ENCODE measurements at places on chromosomes 12 and 14. TPM values are rescaled to one million over a fixed set of nuclear protein-coding genes. Genes with fewer than 3 reads are reported as not detected.

The RASSF9 gene
- total RNA-seq, result not detected

The ACOT4 gene
- total RNA-seq, result 2.2 TPM

The HOXC12 gene
- not detected for total RNA-seq

The ADAMTS20 gene
- total RNA-seq, result not detected

The ASIC1 gene
- total RNA-seq, result 17.3 TPM

The KCNH3 gene
- total RNA-seq, result 9.1 TPM

The CLEC4D gene
- not detected for total RNA-seq

The NTF3 gene
- not detected for total RNA-seq

The ASCL1 gene
- total RNA-seq, result not detected

The TROAP gene
- total RNA-seq, result 46.6 TPM

- no peak for DNase-seq
- H3K4me3 ChIP-seq, result no peak overlapping the region
- H3K4me1 ChIP-seq, result no peaks in the 10 kb centered on the region
Measured at GRCh38 chr12:97097734-97098133, 190.7 kb downstream of the NEDD1 start.

DNA sequence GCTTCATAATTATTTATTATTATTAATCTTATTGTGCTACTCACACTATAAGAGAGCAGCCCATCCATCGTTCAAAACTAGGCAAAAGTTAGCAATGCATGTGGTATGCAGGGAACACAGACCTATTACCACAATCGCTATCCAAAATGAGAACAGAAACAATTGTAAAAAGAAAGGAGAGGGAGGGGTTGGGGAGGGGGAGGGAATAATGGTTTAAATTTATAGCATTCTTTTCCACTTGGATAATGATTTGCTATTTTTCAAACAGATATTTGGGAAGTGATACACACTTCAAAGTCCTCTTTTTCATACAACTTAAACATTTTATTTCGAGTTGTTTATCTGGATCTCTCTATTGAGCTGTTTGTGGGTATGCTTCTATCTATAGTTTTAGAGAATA is 248.6 kb upstream of the SOX5 start:
- no peaks in the 10 kb centered on the region for H3K36me3 ChIP-seq
- no peak for DNase-seq
- no peak overlapping the region for H3K27ac ChIP-seq
- no peaks in the 10 kb centered on the region for H3K27me3 ChIP-seq

GRCh38 chr12:1047898-1048660 is 57.1 kb downstream of the ERC1 start:
- H3K36me3 ChIP-seq, result peaks cover 4% of the 10 kb centered on the region
- DNase-seq, result no peak
- H3K27me3 ChIP-seq, result no peaks in the 10 kb centered on the region
- H3K4me1 ChIP-seq, result peaks cover 17% of the 10 kb centered on the region

DNA sequence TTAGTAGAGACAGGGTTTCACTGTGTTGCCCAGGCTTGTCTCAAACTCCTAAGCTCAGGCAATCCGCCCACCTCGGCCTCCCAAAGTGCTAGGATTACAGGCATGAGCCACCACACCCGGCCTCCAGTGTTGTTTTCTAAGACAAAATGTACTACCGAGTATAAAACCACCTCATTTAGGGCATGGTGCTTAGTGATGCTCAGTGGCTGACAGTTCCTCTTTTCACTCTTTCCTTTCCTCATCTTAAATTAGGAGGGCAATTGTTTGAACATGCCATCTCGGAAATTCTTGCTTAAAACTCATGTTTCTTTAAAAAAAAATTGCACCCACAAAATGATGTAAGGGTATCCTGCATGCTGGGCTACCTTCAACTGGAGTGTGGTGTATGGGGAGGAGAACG is 89.0 kb downstream of the RFX4 start:
- no peak for DNase-seq
- no peak overlapping the region for H3K4me3 ChIP-seq
- peaks cover 28% of the 10 kb centered on the region for H3K27me3 ChIP-seq
- no peaks in the 10 kb centered on the region for H3K36me3 ChIP-seq
- H3K27ac ChIP-seq, result no peak overlapping the region

DNA sequence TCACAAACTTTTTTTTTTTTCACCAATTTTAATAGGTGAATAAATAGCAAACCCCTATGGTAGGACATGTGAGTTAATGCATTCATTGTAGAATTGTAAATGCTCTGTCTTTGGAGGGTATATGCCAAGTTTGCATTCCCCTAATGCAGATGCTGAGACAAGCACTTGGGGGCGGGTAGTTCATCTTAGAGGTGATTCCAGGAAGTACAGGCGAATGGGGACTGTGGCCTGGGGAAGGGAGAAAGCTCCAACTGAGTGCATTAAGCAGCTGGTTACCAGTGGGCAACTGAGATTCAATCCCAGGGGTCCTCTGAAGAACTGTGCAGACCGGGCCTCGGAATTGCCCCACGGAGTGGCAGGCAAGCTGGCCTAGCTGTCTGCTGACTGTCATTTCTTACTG is 107.6 kb downstream of the ZNF664 start:
- no peak for DNase-seq
- H3K4me1 ChIP-seq, result no peaks in the 10 kb centered on the region
- H3K27ac ChIP-seq, result no peak overlapping the region
- H3K27me3 ChIP-seq, result no peaks in the 10 kb centered on the region
- H3K36me3 ChIP-seq, result no peaks in the 10 kb centered on the region

- no peaks in the 10 kb centered on the region for H3K27me3 ChIP-seq
- H3K36me3 ChIP-seq, result peaks cover 3% of the 10 kb centered on the region
- peaks cover 34% of the 10 kb centered on the region for H3K4me1 ChIP-seq
- H3K4me3 ChIP-seq, result peak overlapping the region; percentile 25
- peak; percentile 88 for DNase-seq
Measured at GRCh38 chr14:71143381-71144290, 236.4 kb downstream of the PCNX1 start.

DNA sequence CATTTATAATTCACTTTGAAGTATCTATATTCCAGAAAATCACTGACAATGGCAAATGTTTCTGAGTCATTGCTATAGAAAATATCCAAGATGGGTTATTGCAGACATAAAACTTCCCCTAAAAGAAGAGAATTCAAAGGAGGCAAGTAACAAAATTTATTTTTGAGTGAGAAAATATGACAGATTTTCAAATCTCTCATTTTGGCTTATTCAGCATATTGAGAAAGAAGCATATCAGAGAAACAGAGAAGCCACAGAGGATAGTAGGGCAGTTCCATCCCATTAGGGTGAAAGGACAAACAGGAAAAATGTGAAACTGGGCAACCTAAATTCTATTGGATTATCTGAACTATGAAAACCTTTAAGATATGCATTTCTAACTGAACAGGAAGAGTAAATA is 85.0 kb downstream of the SYT1 start:
- H3K4me1 ChIP-seq, result no peaks in the 10 kb centered on the region
- no peak for DNase-seq
- H3K27me3 ChIP-seq, result no peaks in the 10 kb centered on the region
- no peaks in the 10 kb centered on the region for H3K36me3 ChIP-seq

GRCh38 chr12:68375756-68376695 is 43.9 kb upstream of the MDM1 start:
- no peaks in the 10 kb centered on the region for H3K27me3 ChIP-seq
- no peaks in the 10 kb centered on the region for H3K36me3 ChIP-seq
- H3K27ac ChIP-seq, result peak overlapping the region; percentile 83
- no peak overlapping the region for H3K4me3 ChIP-seq
- DNase-seq, result no peak

DNA sequence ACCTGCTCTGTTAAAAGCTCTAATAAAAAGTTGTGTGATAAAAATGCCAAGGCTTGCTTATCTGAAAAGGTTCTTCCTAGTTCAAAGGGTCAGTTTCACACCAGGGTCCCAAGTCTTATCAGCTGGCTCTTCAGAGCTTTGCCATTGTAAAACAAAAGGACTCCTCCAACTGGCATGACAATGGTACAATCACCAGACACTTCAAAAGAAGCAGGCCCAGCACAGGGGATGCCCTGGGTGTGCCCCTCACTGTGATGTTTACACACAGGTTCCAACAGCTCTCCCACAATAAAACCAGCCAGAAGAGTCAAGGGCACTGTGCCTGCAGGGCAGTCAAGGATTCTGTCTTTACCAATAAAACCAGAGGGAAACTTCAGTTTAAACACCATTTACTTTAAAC is 78.7 kb downstream of the PRICKLE1 start:
- H3K36me3 ChIP-seq, result no peaks in the 10 kb centered on the region
- no peaks in the 10 kb centered on the region for H3K4me1 ChIP-seq
- H3K27ac ChIP-seq, result no peak overlapping the region

DNA sequence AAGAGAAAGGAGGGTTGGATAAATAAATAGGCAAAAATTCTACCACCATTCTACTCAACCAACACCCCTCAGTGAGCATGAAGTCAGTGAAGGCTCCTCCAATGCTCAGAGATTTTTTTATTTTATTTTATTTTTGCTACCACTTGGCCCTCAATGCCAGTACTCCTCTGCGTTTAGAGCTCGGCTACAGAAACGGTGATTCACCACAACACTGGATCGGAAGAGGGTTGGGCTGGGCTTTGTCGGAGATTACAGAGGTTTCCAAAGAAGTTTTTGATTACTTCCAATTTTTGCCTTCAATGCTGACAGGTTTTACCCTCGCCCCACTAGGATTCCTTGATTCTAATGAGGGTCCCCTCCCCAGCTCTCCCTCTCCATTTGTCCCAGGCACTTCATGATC is 1027.2 kb upstream of the TMEM132C start:
- no peaks in the 10 kb centered on the region for H3K36me3 ChIP-seq
- no peak for DNase-seq
- H3K4me1 ChIP-seq, result no peaks in the 10 kb centered on the region
- H3K27ac ChIP-seq, result no peak overlapping the region

DNA sequence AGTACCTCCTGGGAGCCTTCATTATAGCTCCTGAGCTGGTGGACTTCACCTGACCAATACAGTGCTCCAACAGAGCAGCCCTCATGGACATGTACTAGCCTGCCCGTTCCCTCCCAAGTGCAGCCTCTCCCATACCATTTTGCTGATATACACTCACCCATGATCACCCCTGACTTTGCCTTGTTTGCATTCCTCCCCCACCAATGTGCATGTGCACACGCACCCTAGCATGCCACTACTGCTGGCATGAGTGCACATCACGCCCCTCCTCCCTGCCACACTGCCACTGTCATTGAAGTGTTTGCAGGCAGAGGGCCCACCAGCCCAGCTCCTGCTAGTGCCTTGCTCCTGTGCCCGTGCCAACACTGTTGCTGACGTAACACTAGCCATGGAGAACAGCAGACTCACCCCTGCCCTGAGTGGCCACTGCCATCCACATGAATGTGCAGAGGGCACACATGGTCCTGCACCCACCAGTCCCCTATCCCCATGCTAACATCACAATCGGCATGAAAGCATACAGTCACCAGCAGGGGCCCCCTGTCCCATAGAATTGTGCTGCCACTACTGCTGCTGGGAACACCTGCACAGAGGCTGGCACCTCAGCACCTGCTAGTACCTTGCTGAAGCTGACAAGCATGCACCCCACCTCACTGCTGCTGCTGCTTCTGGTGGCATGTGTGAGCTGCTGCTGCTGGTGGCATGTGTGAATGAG is 110.3 kb downstream of the SINHCAF start:
- no peak for DNase-seq
- H3K36me3 ChIP-seq, result no peaks in the 10 kb centered on the region
- no peak overlapping the region for H3K27ac ChIP-seq
- no peaks in the 10 kb centered on the region for H3K4me1 ChIP-seq

DNA sequence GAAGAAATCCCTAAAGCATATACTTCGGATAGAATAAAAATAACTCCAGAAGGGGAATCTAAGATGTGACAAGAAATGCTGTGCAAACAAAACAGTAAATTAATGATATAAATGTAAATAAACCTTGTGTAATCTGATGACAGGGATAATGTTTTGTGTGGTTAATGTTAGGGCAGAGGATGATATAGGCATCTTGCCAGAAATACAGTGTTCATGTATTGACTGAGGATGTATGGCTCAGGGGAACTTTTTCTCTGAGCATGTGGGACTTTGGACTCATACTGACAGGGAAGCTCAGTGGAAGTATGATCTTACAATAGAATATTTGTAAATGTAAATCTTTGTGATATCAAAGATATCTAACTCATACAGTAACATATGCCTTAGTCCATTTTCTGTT is 420.2 kb downstream of the TMTC2 start:
- H3K4me3 ChIP-seq, result no peak overlapping the region
- H3K36me3 ChIP-seq, result no peaks in the 10 kb centered on the region
- no peak overlapping the region for H3K27ac ChIP-seq
- no peaks in the 10 kb centered on the region for H3K27me3 ChIP-seq
- no peak for DNase-seq
- H3K4me1 ChIP-seq, result no peaks in the 10 kb centered on the region

DNA sequence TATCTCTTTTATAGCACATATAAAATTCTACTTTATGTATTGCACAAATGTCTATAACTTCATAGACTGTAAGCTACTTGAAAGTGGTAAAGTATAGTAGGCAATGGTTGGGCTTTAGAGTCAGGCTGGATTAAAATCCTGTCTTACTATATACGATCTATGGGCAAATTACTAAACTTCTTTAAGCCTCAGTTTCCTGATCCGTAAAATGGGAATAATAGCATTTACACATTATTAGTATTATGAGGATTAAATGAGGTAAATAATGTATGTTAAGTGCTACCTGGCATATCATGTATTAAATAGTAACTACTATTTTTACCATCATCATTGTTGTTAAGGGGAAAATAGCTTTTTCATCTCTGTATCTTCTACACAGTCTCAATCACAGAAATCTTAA is 14.4 kb downstream of the POLE2 start:
- peaks cover 56% of the 10 kb centered on the region for H3K36me3 ChIP-seq
- no peaks in the 10 kb centered on the region for H3K27me3 ChIP-seq
- DNase-seq, result no peak
- no peak overlapping the region for H3K4me3 ChIP-seq

Data from activated CD8-positive, alpha-beta T cell treated with anti-CD3 and anti-CD28 coated beads for 36 hours (primary cell).